Adipocyte (in vitro differentiated cells): ENCODE measurements at places on chromosomes 5 and 9.

GRCh38 chr5:170522211-170523141 lies 18.7 kb downstream of the KCNIP1 start:
- peak; percentile 51 for DNase-seq

DNA sequence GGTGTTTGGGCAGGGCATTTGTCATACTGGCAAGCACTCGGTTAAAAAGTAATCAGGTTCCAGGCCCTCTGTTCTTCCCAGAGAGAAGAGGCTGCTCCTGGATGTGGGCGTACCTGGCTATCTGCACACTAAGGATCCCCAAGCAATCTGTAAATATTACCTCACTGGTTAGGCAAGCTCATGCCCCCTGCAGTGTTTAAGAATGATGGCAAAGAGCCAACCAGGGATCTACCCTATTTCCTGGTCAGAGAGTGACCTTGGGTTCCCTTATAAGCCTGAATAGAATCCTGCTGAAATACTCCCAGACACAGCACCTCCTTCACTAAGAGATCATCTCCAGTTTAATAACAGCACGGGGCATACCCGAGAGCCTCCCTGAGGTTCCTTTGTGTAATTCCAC lies 181.2 kb downstream of the PIK3R1 start:
- no peak for DNase-seq

- peak; percentile 76 for DNase-seq
Observed at GRCh38 chr9:122095010-122095767, 2.1 kb upstream of the TTLL11 start.

DNA sequence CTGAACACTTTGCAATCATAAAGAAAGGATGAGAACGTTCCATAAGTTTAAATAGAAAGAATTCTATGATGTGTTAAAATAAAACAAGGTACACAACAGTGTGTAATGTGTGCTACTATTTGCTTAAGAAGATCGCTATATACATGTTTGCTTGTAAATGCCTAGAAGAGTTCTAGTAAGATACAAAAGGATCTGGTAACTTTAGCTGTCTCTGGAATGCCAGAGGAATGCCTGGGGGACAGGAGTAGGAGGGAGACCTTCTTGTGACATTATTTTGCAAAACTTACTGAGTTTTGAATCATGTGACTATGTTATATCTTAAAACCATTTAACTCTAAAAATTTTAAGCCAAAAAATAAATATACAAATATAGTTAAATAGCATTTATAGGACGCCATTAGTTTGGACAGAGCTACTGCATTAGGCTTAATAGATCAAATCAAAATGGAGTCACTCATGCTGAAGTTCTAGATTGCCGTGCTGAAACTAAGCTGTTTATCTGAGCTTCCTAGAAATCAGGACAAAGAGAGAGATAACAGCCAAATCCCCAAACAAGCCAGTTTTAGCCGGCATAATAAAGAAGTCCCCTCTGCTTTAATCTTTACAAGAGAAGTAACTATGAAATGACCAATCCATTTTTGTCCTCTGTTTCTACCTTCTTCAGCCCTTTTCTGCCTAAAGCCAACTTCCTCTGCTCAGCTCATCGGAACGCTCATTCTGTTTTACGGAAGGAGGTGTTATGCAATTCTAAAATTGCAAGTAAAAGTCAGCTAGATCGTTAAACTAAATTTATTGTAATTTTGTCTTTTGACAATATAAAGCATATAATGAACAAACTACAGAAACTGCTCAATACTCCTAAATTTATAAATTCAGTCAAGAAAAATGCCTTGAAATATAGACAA lies 44.8 kb downstream of the LIX1 start:
- no peak for DNase-seq

DNA sequence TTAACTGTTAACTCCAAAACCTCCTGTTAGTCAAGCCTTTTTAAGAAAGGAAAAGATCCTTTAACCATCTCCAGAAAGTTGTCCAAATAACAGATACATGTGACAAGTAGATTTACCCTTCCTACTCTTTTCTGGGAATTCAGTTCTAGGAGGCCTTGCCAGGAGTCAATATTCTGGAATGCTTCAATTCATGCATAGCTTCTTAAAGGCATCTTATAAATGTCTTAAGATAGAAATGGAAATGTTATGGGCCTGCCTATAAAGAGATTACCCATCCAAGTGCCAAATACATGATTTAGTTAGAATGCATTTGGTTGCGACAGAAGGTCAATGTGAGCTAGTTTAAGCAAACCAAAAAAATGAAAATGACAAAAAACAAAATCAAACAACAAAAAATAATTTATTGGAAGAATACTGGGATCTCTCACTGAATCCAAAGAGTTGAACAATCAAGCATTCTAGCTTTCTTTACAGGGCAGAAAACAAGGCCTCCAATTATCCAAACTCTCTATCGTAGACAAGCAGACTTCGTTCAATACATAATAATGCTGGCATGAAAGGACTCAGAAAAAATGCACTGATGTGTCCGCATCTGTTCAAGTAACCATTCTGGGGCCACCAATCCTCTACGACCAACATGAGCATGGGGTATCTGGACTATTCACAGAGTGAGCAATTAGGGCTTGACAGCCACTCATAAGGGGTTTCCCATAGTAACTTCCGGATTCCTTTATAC lies 188.6 kb downstream of the CTNND2 start:
- DNase-seq: no peak

DNA sequence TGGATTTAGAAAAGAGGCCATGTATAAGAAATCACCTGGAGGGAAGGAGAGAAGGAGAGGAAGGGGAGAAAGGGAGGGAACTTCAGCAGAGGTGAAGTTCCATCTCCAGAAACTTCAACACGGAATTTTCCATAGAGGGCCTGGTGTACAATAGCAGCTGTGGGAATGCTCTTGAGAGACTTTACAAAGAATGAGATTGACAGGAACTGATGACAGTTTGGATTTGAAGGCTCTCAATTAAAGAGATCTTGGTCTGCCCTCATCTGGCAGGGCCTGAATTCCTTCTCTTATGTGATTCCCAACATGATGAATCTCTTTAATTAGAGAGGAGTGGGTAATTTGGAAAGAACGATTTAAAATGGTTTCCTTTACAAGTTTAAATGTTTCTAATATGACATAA lies 143.5 kb downstream of the MLLT3 start:
- DNase-seq: no peak

DNA sequence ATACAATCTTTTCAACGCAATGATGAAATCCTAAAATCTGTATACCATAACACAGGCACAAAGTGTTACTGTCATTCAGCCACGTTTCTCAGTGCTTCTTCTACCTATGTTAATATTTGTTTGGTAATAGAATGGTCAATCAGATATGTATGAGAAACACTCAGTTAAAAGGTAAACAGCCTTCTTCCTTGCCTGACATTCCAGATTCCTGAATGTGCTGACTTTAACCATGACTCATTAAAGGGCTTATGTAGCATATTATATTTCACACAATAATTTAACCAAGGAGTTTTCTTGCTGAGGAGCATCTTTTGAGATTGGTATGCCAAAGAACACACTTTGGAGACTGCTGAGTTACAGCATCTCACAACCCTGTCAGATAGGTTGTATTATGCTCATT lies 187.6 kb downstream of the CETN3 start:
- peak; percentile 56 for DNase-seq

DNA sequence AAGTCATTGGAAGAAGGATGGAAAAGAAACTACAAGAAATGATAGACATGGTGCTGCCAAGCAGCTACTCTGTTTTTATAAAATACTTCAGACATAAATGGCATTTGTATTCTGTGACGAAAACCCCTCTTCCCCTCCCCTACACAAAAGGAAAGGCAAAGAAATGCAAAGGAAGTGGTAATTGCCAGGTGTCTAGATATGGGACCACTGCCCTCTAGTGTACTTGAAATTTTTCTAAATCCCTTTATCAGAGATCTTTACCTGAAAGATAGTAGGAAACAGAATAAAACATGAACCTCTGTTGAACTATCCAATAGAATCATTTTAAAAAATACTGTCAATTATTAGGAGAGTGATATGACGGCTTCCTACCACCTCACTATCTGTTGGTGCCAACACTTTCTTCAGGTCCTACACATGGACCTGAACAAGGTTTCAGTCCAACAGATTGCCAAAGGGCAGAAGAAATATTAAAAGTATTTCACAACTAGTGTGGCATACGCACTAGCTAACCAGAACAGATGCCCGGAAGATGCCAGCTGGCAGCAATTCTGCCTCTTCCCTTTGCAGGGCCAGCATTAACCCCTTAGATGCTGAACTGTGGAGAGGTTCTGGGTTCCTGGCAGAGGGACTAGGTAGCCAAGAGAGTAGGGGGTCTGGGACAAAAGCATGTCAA lies 104.1 kb downstream of the TSSK1B start:
- DNase-seq: peak; percentile 38

DNA sequence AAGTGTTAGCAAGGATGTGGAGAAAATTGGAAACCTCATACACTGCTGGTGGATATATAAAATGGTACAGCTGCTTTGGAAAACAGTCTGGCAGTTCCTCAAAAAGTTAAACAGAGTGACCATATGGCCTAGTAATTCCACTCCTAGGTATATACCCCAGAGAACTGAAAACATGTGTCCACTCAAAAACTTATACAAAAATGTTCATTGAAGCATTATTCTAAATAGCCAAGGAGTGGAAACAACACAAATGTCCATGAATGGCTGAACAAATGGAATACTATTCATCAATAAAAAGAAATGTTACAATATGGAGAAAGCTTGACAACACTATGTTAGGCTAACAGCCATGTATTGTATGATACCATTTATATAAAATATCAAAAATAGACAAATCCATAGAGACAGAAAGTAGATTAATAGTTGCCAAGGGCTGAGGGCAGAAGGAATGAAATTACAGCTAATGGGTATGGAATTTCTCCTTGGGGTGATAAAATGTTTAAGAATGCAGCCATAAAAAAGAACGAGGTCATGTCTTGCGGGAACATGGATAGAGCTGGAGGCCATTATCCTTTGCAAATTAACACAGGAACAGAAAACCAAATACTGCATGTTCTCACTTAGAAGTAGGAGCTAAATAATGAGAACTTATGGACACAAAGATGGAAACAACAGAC lies 33.6 kb upstream of the FBP1 start:
- peak; percentile 77 for DNase-seq
